ENCODE measurements at places on chromosomes 4 and X.

DNA sequence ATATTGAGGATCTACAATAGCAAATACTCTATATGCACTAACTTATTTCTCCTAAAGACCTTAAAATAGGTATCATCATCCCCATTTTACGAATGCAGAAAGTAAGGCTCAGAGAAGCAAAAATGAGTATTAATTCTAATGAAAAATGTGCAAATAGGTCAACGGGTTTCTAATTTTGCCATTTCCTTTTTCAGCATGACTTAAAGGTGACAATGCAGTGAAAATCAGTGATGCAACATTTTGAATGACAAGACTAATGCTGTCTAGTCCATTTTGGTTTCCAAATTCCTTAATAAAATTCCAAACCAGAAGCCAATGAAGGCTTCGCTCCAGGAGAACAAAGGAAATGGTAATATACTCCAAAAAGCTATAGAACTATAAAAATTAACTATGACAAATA lies 37.0 kb upstream of the IBSP start:
- DNase-seq, result no peak

DNA sequence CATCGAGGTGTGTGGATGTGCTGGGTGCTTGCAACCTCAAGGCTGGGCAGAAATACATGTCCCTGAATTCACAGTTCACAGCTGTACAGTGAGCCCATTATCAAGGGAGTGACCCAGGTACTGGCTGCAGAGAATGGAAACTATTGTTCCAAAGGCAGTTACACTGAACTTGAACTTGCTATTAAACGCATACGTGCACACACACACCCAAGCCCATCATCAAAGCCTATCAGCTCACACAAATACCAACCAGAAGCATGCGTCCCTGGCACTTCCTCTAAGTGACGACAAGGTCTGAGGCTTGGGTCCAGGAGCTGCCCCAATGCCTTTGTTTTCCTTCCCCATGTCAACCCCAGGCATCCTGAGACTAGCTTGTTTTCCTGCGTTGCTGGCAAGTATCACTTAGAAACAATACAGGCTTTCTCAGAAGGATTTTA lies 88.6 kb downstream of the IRF2 start:
- no peak for DNase-seq

DNA sequence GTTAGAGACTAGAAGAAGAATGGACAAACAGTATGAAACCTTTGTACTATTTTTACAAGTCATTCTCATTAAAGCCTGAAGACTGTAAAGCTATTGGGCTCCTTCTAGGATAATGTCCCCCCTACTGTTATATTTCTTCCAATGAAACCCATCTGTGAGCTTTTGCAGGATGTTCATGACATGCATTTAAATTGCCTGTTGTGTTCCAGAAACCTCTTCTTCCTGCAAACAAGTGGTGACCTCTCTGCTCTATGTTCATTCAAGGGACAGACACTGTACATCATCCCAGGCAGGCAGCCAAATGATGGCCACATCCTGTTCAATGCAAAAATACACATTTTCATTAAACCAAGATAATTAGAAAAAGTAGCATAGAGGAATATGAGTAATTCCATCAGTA lies 128.0 kb downstream of the C4orf33 start:
- DNase-seq, result no peak

- no peak for DNase-seq
These were observed 226.4 kb downstream of the MAGEB5 start for GRCh38 chrX:26442340-26442739.

GRCh38 chr4:24473309-24473721 lies 111.0 kb downstream of the DHX15 start:
- no peak for DNase-seq

DNA sequence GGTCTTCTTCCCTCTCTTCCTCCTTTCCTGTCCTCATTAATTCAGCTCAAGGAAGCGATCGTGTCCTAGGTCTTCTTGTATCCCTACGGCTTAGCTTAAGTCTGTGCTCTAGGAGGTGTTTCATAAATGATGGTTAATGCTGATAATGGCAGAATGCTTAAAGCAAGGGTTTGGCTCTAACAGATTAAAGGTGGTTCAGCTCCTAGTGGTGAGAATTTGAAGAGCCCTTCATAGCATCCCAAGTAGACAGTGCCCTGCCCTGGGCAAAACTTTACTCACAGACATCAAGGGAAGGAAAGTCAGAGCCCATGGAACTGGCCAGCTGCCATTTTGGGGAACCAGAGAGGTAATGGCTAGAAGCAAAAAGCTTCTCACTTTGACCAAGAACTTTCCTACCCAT lies 47.0 kb upstream of the PGRMC1 start:
- DNase-seq, result no peak
